CD4-positive, alpha-beta T cell treated with Interleukin-6 for 4 hours (primary cell): ENCODE measurements at places on chromosomes 6 and 20.

- DNase-seq = no peak
Observed at GRCh38 chr6:105726902-105727655, 324.2 kb upstream of the PREP start.

GRCh38 chr6:39914239-39914638 lies 20.0 kb downstream of the MOCS1 start:
- no peak for DNase-seq

DNA sequence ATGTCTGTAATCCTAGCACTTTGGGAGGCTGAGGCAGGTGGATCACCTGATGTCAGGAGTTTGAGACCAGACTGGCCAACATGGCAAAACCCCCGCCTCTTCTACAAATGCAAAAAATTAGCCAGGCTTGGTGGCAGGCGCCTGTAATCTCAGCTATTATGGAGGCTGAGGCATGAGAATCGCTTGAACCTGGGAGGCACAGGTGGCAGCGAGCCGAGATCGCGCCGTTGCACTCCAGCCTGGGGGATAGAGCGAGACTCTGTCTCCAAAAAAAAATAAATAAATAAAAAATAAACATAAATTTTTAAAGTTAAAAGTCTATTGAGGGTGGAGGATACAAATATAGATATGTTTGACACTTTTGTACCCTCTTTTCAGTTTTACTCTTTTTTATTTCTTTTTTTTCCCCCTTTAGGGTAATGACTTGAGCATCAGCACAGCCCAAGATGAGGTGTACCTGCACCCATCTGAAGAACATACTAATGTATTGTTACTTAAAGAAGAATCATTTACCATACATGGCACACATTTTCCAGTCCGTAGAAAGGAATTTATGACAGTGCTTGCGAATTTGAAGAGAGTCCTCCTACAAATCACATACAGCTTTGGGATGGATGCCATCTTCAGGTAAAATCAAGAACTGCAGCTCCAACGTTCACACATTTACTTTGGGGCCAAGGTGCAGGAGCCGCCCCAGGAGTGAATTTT lies 368.9 kb downstream of the LAMA2 start:
- peak; percentile 43 for DNase-seq

DNA sequence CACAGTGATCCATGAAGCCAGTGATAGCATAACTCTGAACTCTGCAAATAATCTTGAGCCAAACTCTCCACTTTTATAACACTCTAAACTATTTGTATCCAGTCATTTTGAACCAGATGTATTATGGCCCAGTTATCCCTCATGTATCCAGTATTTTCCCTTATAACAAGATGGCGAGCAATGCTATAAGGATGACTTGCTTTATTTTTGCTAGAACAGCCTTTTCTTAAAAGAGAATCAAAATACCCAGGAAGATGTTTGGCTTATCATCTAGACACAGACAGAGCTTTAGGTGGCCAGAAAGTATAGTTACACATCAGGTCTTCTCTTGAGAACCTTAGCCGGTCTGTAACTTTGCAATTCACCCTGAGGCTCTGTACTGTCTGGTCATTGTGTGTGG lies 81.0 kb downstream of the DOK5 start:
- no peak for DNase-seq

DNA sequence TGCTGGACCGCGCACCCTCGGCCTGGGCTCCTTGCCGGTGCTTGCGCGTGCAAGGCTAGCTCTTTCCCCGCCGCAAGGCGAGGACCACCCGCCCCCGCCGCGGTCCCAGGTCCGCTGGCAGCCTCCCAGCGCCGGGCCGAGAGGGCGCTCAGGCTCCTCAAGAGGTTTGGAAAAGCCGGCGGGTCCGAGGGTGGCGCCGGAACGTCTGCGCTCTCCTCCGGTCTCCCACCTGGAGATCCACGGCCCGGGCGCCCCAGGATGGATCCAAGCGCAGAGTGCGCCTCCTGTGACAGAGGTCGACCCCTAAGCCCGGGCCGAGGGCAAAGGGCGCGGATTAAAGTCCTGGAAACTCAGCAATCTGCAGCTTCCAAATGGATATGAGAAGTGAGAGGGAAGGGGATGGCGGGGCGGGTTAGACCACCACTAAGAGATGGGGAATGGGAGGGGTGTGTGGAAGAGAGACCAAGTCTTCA lies 575 bp upstream of the MICAL1 start:
- DNase-seq = no peak

DNA sequence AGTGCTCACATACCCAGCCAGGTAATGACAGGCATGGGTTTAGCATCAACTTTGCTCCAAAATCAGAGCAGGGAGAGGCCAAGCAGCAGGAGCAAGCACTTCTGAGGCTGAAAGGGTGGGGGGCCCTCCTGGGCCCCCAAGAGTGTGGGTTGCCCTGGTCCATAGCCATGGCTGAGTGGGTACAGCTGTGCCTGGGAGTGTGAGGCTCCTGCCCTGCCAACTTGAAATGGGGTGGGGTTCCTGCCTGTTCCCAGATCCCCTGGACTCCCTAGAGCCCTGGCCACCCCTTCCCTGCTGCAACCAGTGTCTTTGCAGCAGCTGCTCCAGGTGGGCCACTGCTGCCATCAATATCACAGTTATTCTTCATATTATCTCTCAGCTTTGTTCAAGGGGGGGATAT lies 1224.2 kb upstream of the GJE1 start:
- DNase-seq = no peak

- no peak for DNase-seq
Observed at GRCh38 chr6:79377888-79378348, 143.4 kb upstream of the HMGN3 start.

GRCh38 chr20:17017232-17017631 lies 209.6 kb upstream of the PCSK2 start:
- no peak for DNase-seq

- no peak for DNase-seq
Observed at GRCh38 chr20:51156041-51156982, 133.4 kb upstream of the KCNG1 start.

DNA sequence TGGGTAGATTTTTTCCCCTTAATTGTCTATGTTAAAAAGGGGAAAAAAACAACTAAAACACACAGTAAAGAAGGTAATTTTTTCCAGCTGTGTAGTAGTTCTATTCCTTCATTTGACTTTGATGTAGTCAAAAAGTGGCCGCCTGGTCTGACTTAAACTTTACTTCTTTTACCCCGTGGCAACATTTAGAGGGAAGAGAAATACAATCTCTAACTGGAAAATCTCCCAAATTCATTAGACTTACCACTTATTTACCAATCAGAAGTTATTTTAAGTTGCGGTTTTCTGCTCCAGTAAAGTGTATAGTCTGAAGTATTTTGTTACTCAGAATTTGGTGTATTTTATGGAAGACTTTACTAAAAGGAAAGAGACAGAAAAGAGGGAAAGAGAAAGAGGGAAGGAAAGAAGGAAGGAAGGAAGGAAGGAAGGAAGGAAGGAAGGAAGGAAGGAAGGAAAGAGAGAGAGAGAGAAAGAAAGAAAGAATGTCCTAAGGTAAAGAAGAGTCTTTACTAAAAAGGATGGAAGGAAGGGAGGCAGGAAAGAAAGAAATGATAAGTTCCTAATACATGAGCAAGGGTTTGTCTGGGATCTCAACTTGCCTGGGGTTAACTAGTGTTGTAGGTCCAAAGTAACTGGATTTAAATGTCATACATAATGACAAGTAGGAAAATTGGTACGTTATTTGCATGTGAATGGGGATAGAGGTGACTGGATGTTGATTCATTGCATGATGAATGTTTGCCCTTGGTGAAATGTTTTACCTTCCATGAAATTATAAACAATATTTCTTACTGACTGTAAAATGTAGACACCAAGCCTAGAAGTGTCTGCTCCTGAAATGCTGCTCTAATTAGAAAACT lies 135.1 kb downstream of the SAMD5 start:
- no peak for DNase-seq

- DNase-seq = no peak
Observed at GRCh38 chr6:63997734-63998133, 362.1 kb downstream of the PHF3 start.

GRCh38 chr20:51579137-51579536 lies 36.6 kb upstream of the NFATC2 start:
- no peak for DNase-seq

GRCh38 chr6:3708540-3708939 lies 43.0 kb downstream of the PXDC1 start:
- DNase-seq = no peak

GRCh38 chr6:166488076-166488685 lies 98.3 kb downstream of the RAMACL start:
- DNase-seq = peak; percentile 89

DNA sequence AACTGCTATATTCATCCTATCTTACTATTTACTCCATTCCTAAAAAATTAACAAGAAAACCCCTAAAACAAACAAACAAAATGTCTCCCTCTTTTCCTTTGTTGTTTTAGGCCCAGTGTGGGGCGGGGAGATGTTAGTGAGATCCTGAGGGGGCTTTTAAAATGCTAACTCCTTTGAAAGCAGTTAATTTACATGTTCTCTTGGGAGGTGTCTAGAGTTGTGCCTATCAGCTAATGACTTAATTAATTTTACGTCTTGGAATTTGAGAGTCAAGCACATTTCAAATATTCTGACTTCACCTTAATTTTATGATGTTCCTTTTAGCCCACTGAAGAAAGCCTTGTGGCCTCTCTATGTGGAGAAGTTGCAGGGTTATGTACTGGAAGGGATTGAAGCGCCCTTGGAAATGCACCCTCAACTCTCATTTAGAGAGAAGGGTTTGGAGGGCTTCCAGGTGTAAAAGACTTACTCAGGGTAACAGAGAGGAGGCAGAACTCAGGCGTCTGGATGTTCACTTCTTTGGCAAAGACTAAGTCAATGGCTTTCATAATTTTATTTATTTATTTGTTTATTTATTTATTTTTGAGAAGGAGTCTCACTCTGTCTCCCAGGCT lies 4.9 kb downstream of the SASH1 start:
- no peak for DNase-seq

DNA sequence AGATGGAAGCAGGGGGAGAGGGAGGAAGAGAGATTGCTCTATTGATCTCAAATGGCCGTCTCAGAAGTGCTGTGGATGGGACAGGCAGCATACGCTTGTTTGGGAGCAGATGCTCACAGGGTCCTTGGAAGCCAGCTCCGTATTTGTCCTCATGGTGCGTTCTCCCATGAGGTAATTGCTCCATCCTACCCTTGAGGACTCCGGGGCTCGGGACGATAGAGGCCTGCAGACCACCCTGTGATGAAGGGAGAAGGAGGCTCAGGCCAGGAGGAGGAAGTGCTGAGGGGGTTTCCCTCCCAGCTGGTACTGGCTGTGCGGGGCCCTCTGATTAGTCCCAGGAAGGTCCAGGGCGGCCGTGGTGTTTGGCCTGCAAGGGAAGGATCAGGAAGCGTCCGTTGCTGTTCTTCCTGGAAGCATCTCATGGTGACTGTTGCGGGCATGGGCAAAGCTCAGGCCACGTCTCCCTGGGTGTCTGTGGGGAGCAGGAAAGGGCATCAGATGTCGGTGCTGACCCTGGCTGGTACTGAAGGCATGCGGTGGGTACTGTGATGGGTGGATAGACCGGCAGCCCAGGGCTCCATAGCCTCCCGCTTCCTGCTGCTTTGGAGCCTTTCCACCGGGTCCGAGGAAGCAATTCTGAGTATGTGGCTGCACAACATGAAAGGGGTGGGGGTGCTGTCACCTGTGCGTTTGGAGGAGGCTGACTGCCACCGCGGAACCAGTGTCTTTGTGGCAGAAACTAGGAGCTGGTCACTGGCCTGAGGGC lies 158.3 kb downstream of the SYCP2 start:
- no peak for DNase-seq

DNA sequence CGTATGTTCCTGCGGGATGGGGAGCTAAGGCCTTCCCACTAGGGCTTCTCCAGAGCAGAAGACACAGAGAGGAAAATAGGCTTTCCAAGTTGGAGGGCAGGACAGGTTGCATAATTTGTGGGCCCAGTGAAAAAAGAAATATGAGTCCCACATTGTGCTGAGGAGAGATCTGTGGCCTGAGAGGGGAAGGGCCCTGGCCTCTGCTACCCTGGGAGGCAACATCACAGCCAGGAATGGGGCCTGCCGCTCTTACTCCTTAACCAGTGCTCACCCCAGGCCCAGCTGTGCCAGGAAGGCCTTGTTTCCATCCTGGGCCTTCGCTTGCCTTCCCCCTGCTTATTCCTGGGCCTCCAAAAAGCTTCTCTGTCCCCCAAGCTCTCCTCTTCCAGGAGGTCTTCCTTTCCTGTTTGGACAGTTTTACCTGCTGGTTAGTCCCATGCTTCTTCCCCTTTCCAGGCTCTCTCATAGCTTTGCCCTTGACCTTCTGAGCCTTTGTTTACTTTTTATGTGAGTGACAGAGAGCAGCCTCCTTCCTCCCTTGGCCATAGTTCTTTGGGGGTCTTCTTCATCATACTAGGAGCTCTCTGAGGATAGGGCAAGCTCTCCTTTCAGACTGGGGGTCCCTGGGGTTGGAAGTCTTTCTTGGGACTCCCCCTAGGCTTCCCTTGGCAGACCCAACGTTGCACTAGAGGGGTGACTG lies 26.2 kb upstream of the VEGFA start:
- no peak for DNase-seq

GRCh38 chr6:43009124-43009523 lies 4.6 kb downstream of the MEA1 start:
- peak; percentile 46 for DNase-seq

- DNase-seq = no peak
Observed at GRCh38 chr6:27143474-27144026, 104.0 kb upstream of the PRSS16 start.

GRCh38 chr6:51995214-51995755 lies 92.1 kb downstream of the PKHD1 start:
- DNase-seq = no peak

GRCh38 chr6:31383149-31383548 lies 20.2 kb upstream of the MICA start:
- no peak for DNase-seq

GRCh38 chr6:97095311-97095850 lies 170.9 kb downstream of the KLHL32 start:
- no peak for DNase-seq

GRCh38 chr20:51487565-51488268 lies 54.8 kb downstream of the NFATC2 start:
- no peak for DNase-seq

GRCh38 chr6:3748208-3749066 lies 3.1 kb downstream of the PXDC1 start:
- DNase-seq = peak; percentile 31

DNA sequence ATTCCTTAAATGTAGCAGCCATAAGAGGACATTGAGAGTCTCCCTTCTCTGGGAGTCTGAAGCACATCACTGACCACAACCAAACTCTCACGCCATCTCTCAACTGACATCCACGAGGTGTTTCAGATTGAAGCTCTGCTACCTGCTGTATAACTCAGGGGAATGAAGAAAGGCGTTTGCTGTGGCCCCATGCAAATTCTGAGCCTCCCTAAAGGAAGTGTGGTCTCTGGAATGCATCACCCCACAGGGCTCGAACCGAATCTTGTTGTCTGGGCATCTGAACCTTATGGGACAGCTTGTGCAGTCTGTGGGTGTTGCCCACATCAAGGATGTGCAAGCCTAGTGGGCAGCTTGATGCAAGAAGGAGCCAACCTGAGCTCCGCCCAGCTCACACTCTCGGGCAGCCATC lies 10.9 kb downstream of the PMEPA1 start:
- DNase-seq = no peak

DNA sequence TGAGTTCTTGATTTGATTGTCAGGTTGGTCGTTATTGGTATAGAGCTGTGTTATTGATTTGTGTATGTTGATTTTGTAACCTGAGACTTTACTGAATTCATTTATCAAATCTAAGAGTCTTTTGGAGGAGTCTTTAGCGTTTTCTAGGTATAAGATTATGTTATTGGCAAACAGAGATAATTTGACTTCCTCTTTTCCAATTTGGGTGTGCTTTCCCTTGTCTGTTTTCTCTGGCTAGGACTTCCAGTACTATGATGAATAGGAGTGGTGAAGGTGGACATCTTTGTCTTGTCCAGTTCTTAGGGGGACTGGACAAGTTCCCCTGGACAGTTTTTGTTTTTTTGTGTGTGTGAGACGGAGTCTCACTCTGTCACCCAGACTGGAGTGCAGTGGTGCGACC lies 17.4 kb downstream of the HLA-DOA start:
- DNase-seq = no peak
